ENCODE measurements at places on chromosomes 16 and 17.

- peak; percentile 34 for DNase-seq
These were observed 7.1 kb upstream of the SLC5A11 start for GRCh38 chr16:24838554-24839266.

DNA sequence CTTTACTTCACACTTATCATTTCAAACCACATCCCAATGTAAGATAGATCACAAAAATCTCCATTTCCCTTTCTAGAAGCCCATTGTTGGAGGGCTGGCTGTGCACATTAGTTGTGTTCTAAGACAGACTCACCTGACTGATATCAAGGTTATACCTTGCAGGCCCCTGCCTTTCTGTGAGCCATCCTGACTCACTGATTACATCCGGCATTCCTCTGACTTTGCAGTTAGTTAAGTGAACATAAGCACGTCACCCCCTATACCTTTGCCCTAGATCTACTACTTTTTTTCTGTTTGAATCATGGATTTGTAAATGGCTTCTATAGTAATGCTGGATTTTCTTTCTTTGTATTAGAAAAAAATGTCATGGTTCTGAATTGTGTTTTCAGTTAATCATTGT lies 78.3 kb downstream of the TANGO6 start:
- no peak for DNase-seq

GRCh38 chr17:38903404-38903803 lies 22.0 kb upstream of the LASP1NB start:
- DNase-seq: no peak

- peak; percentile 97 for DNase-seq
These were observed 408.7 kb downstream of the SLC39A11 start for GRCh38 chr17:72683506-72684404.

GRCh38 chr16:71840052-71840451 lies 5.7 kb upstream of the ATXN1L start:
- peak; percentile 66 for DNase-seq

- DNase-seq: peak; percentile 85
These were observed 82.6 kb downstream of the HIC1 start for GRCh38 chr17:2137342-2138098.

DNA sequence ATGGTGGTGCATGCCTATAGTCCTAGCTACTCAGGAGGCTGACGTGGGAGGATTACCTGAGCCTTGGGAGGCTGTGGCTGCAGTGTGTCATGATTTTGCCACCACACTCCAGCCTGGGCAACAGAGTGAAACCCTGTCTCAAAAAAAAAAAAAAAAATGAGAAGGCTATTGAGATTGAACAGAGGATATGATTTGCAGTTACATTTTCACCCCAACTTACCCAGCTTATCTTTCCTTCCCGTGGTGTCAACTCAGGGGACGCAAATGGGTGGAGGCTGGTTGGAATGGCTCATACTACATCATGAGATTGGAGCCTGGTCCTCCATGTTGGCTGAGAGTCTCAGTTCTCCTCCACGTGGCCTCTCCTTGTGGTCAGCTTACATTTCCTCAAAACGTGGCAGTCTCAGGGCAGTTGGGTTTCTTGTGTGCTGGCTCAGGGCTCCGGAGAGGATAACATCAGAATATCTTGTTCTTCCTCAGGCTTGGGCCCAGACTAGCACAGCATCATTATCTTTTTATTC lies 17.2 kb upstream of the NSMCE1 start:
- no peak for DNase-seq

- no peak for DNase-seq
These were observed 26.4 kb upstream of the CD300E start for GRCh38 chr17:74649909-74650308.

DNA sequence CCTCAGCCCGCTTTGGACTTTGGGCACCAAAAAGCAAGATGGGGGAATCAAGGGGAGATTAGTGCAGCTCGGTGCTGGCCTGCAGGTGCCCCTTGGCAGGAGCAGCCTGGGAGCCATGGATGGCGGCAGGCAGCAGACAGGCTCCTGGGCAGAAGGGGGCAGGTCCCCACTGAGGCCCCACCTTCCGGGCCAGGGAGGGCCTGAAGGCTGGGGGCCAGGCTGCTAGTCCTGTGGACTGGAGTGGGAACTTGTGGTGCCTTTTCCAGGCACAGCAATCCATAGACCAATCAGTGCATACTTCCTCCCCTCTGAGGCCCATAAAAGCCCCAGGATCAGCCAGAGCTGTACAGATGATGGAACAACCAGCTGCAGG lies 64.0 kb downstream of the USP32 start:
- no peak for DNase-seq

DNA sequence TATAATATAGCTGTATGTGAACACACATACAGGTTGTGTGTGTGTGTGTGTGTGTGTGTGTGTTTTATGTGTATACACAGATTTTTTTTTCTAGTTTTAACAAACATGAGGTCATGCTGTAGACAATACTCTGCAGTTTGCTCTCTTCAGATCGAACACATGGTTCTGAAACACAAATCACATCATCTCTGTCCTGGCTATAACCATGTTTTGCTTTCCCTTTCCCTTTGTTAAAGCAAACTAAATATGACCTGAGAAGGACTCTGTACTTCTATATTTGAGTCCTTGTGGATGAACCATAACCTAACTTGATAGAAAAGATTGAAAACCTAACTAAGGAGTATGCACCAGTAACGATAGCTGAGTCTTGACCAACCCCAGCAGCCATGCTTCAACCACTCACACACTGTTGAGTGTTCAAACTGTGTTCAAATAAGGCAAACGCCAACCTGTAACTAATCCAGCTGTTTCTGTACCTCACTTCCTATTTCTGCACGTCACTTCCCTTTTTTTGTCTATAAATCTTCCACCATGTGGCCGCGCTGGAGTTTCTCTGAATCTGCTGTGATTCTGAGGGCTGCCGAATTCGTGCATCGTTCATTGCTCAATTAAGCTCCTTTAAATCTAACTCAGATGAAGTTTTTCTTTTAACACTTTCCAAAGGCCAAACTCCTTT lies 303.8 kb downstream of the HS3ST3B1 start:
- DNase-seq: no peak

- peak; percentile 85 for DNase-seq
These were observed 6.3 kb upstream of the IL32 start for GRCh38 chr16:3059041-3059722.

DNA sequence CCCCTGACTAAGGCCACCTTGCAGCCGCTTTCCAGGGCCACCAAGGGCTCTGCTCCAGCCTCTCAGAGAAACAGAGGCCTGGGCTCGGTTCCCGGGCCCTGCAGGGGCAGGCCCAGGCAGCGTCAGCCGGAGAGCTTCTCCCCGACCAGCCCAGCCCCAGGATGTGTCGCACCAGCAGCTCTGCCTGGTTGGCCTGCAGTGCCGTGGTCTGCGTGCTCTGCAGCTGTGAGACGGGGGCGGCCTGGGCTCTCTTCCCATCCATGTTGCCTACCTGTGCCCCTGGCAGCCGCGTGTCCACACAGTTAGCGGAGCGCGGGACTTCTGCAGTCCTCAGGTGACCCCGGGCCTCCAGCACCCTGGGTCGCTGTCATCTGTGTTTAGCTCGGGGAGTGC lies 4.8 kb downstream of the IGFALS start:
- DNase-seq: no peak

DNA sequence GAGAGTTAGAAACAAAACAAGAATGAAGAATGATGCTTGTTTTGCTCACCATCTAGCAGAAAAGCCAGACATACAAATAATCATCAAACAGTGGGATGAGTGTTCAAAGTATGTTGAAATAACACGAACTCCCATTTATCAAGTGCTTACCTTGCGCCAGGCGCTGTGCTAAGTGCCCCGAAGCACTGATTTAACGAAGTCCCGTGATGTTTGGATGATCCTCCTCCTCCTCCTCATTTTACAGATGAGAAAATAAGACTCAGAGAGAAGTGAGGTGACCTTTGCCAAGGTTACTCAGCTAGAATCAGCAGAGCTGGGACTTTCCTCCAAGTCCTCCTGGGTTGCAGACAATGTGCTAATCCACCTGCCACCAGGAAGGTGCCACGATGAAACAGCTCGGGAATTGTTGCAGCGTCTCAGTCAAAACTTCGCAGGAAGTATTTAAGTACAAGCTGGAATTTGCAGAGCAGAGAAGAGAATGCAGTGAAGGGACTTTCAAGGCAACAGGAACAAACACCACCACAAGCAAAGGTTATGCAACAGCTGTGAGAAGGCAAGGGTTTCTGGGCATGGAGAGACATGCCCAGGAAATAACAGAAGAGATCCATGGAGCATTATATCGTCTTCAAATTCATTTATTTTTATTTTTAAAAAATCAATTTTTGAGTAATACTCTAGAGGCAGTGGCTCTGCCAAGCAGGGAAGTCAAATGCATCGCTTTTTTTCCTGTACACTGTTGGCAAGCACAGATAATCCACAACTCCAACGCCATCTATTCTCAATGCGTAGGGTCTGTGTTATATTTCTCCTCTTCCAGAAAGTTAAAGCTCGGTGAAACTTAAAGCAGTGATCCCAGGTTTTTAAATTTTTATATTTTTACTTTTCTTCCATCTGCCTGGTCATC lies 11.1 kb downstream of the PRCD start:
- DNase-seq: no peak

- DNase-seq: no peak
These were observed 3.8 kb upstream of the DNAH2 start for GRCh38 chr17:7713782-7714181.

GRCh38 chr16:79845734-79846135 lies 245.2 kb upstream of the MAF start:
- no peak for DNase-seq

GRCh38 chr16:85990861-85991301 lies 91.9 kb downstream of the IRF8 start:
- DNase-seq: no peak

GRCh38 chr17:5118219-5118618 lies 2.4 kb downstream of the USP6 start:
- DNase-seq: no peak

DNA sequence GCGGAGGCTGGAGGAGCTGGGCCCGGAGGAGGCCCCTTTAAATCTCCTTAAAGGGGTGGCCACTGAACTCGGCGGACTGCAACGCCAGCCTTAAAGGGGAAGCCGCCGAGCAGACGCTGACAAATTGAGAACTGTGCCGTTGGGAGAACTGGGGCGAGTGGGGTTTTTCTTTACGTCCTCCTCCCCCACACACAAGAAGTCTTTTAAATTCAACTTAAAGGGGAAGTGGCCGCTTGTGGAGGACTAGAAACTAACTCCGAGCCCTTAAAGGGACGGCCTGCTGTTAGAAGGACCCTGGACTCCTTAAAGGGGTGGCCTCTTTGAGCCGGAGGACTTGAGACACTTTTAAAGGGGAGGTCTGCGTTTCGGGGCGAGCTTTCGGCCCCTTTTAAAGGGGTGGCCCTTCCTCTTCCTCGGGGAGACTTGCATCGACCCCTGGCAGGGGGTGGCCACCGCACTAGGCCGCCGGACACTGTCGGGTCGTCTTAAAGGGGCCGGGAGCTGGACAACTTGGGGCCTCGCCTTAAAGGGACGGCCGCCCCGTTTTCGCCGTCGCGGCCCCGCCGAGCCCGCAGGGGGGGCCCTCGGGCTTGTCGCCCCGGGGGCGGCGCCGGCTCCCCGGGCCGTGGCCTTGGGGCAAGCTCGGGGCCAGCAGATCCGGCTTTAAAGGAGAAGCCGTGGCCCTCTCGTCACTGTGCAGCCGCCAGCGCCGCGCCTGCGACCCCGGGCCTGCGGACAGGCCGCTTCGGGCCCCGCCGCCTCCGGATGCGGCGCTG lies 688 bp downstream of the FBRS start:
- peak; percentile 99 for DNase-seq

- no peak for DNase-seq
These were observed 7.6 kb upstream of the RPL13 start for GRCh38 chr16:89552913-89553312.

- DNase-seq: no peak
These were observed 76.3 kb downstream of the AMFR start for GRCh38 chr16:56349086-56349415.

DNA sequence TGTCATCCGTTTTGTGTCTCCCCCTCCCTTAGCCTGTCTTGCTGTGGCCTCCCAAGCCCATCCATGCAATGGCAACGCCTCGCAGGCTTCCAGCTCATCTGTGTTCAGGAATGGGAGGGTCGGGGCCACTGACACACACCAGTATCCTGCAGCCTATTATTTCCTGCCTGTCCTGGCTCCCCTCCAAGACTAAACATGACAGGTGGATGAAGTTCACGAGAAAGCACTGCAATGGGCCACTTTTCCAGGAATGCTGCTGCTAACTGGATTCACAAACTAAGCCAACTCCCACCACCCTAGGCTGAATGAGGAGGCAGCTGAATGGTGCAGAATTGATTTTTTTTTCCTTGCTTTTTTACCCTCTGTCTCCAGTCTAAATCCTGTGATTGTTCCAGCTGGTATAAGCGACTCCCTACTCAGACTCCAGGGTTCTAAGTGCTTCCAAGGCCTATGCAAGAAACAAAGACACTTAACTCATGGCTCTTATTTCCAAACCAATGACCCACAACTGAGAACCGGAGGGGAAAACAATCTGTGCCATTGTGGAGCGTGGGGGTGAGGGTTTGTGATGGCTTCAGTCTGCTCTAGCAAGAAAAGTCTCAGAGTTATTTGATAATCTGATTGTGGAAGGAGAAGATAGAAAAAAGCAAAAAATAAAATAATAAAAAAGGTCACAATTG lies 23.3 kb downstream of the TMEM100 start:
- DNase-seq: no peak

GRCh38 chr17:27525316-27525715 lies 69.1 kb downstream of the KSR1 start:
- no peak for DNase-seq

DNA sequence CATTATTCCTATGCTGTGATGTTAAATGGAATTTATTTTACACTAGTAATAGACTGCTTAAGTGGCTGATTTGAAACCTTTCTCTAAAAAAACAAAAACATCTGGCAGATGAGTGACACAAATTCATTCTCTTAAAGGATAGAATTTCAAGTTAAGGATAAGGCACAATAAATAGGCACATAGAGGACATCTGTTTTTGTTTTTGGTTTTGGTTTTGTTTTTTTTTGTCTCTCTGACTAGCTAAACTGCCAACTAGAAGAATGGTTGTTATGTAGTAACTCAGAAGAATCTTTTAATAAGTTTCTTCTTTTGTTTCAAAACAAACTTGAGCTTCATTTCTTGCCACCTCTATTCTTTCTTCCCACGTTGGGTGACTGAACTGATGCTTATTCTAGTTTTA lies 5.1 kb upstream of the VPS4A start:
- no peak for DNase-seq
